ENCODE measurements at places on chromosomes 5 and 9.

DNA sequence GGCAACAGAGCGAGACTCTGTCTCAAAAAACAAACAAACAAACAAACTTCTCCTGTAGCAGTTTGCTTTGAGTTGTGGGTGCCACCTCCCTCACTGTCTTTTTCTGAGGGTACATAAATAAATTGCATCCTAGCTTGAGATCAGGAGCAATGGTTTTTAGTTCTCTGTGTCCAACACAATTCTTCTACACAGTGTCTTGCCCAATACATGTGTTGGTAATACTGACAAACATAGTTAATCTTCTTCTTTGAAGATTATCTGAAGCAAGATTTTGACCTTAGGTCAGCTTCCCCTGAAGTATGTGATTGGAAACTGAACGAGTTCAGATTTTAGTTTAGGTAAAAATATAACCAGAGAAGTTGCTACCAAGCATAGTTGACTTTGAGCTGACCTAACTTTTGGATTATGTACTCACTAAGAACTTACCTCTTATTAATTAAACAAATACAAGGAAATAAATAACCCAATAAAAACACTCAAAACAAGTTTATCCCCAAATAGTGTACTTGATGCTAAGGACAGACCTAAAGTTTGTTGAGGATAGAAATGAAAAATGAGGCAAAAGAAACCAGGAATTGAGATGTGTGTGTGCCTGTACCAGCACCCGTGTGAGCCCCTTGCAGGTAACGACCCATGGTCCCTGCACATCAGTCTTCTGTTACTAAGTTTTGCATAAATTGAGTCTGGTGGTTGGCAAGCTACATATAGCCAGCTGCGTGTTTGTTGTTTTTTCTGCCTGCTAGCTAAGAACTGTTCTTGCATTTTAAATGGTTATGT lies 16.2 kb downstream of the TJP2 start:
- DNase-seq, result no peak

DNA sequence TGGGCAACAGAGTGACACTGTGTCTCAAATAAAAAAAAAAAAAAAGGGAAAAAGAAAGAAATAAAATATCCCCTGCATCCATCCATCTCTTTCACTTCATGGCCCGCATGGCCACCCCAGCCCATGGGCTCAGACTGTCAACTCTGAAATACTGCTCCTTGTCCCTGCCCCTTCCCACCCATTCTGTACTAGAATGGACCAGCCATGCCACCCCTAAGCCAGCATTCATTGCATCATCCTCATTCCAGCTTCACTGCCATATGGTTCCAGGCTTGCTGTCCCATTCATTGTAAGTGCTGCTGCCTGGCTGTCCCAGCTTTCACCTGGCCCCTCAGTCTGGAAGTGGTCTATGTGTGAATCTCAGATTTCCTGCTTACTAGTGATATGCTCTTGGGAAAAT lies 46.2 kb downstream of the SPRY4 start:
- DNase-seq, result no peak

DNA sequence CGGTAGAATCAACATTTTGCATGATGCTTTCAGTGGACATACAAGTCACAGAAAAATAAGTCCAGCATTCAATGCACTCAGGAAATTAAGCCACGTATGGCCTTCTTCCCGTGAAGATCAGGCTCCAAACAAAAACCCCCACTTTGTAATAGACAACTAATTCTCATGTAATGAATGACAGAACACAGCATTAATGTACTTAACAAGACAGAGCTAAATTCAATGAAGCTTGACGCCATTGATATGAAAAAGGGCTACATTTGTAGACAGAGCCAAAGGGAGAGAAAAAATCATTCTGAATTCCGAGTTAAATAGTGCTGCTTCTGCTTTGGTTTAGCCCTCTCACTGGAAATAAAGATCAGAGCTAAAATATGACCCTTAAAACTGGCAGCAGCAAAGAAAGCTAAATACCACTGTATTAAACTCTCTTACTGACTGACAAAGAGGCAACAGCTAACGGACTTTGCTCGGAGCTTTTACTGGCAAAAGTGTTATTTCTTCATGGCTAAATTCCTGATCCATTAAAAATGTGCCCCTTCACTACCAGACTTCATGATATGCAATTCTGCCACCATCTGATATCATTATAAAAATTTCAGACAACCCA lies 250.5 kb downstream of the BNC2 start:
- no peak for DNase-seq

DNA sequence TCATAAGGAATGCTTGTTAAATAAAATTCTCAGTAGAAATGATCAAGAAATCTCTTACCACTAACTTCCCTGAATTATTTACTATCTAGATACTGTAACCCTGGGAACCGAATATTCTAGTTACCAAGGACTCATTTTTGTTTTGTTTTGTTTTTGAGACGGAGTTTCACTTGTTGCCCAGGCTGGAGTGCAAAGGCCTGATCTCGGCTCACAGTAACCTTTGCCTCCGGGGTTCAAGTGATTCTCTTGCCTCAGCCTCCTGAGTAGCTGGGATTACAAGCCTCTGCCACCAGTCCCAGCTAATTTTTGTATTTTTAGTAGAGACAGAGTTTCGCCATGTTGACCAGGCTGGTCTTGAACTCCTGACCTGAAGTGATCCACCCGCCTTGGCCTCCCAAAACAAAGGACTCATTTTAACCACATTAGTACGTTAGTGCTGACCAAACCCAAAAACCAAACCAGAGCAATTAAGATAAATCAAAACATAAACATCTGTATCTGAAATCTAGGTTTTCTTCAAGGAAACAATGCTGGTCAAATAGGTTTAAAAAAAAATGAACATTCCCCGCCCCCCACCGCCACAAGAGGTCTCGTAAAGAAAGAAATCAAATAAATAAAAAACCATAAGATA lies 3.7 kb downstream of the TXN start:
- no peak for DNase-seq

- no peak for DNase-seq
These were observed 1.7 kb downstream of the RACK1 start for GRCh38 chr5:181242031-181242451.

DNA sequence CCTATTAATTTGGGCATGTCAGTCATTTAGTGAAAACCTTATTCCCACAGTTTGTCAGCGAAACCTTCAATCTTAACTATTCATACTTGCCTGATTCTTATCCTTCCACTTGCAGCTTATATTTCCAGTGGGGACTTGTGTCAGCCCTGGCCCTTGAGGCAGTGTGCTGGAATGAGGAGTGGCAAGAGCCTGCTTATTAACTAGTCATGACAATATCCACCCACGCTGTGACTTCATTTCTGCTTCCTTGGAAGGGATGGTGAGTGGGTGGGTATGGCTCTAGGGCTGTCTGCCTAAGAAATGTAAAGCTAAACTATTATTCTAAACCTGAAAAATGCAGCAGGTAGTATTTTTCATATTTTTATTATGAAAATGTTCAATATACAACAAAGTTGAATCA lies 34.0 kb upstream of the LURAP1L start:
- no peak for DNase-seq

DNA sequence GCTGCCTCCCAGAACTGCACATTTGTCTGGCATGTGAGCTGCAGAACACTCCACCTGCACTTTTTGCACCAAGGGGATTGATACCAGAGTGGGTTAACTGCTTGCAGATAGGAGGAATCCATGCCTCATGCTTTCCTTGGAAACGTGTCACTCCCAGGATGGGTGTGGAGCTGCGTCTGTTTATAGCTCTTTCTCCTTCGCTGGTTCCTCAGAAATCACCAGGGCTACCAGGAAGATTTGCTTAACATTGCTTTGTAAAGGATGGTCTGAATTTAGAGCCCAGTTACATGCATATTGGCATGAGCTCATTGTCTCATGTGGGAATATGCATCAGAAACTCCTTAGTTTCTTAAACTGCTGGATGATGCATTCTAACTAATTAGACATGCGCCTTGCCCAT lies 234.6 kb downstream of the GADD45G start:
- DNase-seq, result no peak

- peak; percentile 82 for DNase-seq
These were observed 1.6 kb upstream of the ANXA2R start for GRCh38 chr5:43041669-43042175.

DNA sequence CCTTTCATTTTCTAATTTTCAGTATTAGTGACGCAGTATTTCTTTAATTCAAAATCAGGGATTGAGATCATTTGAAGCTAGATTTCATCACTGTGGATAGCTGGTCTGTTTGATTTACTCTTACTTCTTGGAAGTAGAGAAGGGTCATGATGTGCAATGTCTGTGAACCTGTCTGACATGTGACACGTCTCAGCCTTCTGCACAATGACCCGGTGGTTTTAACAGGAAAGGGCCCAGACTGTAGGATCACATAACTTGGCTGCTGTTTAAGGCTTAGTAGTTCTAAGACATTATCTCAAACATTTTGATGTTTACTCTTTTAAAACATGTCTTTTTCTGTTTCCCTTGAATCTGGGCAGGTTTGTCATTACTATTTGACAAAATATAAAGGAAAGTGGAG lies 823.3 kb upstream of the NUDT12 start:
- no peak for DNase-seq

DNA sequence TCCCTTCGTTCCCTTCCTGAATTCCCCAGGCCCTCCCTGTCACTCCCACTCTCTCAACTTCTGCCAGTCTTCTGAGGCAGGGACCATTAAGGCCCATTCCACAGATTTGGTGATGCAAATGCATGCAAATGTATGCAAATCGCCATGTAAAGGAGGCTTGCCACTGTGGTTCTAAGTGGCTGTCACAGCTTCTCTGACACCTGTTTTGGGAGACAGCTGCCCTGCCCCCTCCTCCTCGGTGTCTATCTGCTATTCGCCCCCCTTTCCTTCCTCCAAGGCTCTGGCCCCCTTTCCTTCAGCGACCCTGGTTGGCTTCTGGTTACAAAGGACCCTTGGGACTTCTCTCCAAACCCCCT lies 10.5 kb upstream of the ARAP3 start:
- DNase-seq, result no peak
